ENCODE measurements at places on chromosomes 2 and 18.

GRCh38 chr2:151928380-151928779, 100.2 kb upstream of the ARL5A start:
- DNase-seq: no peak

DNA sequence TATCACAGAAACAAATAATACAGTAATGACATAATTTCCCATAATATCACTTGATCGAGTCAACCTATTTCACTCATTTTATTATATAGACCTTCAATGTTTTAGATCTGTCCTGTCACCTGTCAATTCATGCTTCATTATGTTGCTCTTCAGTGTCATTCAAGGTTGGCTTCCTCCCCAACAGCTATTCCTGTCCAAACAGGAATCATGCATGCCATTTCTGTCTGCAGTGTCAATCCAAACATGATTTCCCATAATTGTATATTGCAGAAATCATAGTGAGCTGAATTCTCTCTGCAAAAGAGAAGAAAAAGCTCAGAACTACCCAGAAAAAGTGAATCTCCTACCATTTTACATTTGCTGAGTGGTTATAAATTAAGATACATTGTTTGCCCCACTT, 628.6 kb downstream of the NR4A2 start:
- no peak for DNase-seq

GRCh38 chr2:156046900-156047299, 285.6 kb downstream of the NR4A2 start:
- no peak for DNase-seq

- peak; percentile 31 for DNase-seq
Observed at GRCh38 chr2:208466151-208466919, 59.7 kb downstream of the PTH2R start.

DNA sequence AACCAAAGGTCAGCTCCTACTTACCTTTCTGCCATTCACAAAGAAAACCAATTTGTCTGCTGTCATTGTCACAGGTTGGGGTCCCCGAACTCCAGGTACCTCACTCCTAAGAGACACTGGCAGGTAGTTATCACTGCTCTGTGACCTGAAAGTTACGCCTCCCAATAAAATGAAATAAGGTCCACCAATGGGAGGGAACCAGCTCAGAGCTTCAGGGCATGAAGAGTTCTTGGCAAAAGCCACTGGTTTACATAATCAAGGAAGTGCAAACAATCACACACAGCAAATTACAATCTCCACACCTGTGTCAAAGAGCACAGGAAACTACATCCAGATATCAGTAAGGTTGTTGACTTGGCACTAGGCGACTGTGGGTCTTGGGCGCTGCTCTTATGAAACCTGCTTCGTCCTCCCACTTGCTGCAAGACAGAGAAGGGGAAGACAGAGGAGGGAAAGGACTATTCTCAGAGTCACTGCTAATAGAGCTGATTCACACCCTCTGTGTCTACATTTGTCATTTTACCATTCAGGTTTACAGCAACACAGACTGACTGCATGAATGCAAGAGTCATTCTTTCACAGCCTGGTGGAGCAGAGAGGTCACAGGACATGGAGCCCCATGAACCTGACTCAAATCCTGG, at the start of gene XDH:
Gene XDH (minus strand): TSS at position 142 of the 641 bp plus-strand sequence. CDS start 76 bp downstream, at position 66.
- peak; percentile 28 for DNase-seq

GRCh38 chr2:29517413-29517812, 402.2 kb downstream of the CLIP4 start:
- no peak for DNase-seq

DNA sequence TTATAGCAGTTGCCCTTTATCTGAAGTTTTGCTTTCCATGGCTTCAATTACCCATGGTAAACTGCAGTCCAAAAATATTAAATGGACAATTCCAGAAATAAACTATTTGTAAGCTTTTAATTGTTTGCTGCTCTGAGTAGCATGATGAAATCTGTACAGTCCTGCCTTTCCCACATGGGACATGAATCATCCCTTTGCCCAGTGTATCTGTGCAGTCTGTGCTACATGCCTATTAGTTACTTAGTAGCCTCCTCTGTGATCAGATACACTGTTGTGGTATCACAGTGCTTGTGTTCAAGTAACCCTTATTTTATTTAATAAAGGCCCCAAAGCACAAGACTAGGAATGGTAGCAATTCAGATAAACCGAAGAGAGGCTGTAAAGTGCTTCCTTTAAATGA, 810.6 kb upstream of the PIK3C3 start:
- no peak for DNase-seq

GRCh38 chr2:17035010-17035409, 369.4 kb upstream of the CYRIA start:
- no peak for DNase-seq

Data from RCC 7860 (cell line).